ENCODE measurements at places on chromosomes 12 and 14.

GRCh38 chr14:102652194-102652593, 59.7 kb downstream of the RCOR1 start:
- no peak for DNase-seq

GRCh38 chr14:36580856-36581831, 1.3 kb downstream of the NKX2-8 start:
- DNase-seq, result peak; percentile 20

- DNase-seq, result no peak
These were observed 42.1 kb downstream of the B4GALNT3 start for GRCh38 chr12:501722-502447.

GRCh38 chr12:130952171-130952954, 1.3 kb upstream of the ADGRD1 start:
- no peak for DNase-seq

DNA sequence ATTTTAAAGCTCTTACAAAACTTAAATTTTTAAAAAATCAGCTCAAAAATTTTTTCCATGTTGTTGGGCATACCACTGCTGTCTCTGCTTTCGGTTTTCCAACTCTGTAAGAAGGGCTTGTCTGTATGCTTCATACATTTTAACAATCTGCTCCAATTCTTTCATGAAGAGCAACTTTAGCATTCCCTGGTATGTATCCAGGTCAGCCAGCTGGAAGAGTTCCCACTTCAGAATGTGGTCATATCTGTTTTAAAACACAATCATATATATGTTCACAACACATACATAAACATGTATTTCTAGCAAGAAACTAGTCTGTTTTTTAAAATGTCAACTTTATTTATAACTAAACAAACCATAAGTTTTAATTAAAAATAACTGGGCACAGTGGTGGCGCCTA, 33.0 kb downstream of the SAV1 start:
- DNase-seq, result no peak

- no peak for DNase-seq
These were observed 55.7 kb downstream of the WDR20 start for GRCh38 chr14:102195446-102195845.

- DNase-seq, result no peak
These were observed 1400.0 kb upstream of the FLRT2 start for GRCh38 chr14:84129941-84130340.

DNA sequence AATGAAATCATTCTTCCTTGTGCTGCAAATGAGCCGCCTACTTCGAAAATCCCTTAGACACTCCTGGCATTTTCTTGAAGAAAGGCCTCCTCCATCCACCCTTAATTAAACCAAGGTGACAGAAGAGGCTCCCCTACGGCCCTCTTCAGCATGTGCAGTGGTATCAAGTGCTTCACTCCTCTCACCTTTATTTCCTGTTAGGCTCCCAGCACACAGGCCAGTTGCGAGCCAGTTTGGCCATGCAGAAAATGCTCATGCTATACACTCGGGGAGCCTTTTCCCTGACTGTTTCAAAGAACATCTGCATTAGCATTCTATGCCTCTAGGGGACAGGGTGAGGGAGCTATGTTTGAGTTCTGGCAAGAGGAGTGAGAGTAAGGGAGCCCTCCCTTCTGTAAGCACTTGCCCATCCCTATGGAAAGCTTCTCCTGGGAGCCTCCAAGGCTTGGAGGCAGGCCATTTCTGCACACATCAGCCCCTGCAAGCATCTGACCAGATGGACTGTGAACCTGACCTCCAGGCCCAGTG, 291.5 kb downstream of the RPS29 start:
- no peak for DNase-seq

DNA sequence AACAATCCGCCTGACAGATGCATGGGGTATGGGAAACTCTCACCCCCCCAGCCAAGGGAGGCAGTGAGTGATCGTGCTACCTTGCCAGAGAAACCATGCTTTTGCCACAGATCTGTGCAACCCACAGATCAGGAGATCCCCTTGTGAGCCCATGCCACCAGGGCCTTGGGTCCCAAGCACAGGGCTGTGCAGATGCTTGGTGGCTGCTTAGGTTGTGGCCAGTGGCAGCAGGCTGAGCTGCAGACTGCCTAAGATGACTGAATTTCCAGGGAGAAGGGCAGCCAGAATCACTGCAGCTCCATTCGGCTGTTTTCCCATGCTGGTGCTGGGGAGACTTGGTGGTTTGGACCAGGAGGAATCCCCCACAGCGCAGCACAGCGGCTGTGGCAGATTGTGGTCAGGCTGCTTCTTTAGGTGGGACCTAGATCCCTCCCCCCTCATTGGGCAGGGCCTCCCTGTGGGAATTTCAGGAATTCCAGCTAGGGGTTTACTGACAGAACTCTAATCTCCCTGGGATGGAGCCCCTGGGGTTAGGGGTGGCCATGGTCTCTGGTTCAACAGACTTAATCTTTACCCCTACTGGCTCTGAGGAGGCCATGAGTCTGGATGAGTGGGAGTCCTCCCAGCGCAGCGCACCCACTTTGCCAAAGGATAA, 264.6 kb upstream of the DAAM1 start:
- no peak for DNase-seq

GRCh38 chr12:103093499-103094106, 136.1 kb downstream of the ASCL1 start:
- DNase-seq, result no peak

- peak; percentile 95 for DNase-seq
These were observed 262.0 kb upstream of the G2E3 start for GRCh38 chr14:30296931-30297405.

DNA sequence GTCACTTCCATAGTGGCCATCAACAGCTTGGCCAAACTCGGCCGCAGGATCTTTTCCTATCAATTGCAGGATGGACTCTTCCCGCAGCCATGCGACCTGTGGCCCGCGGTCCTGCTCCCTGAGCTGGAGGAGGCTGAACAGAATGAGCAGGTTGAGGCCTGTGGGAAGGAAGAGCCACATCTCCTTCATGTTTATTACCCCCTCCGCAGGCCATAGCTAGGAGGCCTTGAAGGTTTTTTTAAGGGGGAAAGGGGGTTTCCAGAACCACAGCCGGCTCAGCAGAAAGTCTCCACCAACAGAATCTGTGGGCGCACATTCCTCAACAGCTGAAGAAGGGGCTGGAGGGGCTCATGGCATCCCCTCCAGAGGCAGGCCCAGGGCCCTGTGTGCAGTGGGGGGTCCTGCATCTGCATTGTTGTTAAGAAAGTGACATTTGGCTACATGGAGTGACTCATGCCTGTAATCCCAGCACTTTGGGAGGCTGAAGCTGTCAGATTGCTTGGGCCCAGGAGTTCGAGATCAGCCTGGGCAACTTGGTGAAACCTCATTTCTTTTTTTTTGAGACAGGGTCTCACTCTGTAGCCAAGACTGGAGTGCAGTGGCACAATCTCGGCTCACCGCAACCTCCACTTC, 25.2 kb upstream of the PPP1R13B start:
- no peak for DNase-seq

DNA sequence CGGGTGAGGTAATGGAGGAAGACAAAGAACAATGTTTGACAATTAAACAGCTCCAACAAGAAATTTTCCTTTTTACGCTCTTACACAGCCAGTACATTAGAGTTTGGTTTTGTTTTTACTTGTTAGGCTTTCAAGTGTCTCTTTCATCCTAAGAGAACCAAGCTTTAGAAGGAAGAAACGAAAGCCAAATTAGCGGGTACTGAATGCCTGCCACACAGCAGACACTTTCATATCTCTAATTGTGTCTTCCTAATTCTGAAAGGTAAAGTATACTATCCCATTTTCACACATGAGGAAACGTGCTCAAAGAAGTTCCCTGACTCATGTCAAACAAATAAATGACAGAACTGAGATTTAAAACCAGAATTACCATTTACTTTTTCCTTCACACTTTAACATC, 65.0 kb downstream of the CDK17 start:
- DNase-seq, result no peak

GRCh38 chr12:117023998-117024960, 74.9 kb downstream of the TESC start:
- DNase-seq, result no peak

GRCh38 chr14:37580146-37580545, 14.9 kb downstream of the FOXA1 start:
- no peak for DNase-seq

DNA sequence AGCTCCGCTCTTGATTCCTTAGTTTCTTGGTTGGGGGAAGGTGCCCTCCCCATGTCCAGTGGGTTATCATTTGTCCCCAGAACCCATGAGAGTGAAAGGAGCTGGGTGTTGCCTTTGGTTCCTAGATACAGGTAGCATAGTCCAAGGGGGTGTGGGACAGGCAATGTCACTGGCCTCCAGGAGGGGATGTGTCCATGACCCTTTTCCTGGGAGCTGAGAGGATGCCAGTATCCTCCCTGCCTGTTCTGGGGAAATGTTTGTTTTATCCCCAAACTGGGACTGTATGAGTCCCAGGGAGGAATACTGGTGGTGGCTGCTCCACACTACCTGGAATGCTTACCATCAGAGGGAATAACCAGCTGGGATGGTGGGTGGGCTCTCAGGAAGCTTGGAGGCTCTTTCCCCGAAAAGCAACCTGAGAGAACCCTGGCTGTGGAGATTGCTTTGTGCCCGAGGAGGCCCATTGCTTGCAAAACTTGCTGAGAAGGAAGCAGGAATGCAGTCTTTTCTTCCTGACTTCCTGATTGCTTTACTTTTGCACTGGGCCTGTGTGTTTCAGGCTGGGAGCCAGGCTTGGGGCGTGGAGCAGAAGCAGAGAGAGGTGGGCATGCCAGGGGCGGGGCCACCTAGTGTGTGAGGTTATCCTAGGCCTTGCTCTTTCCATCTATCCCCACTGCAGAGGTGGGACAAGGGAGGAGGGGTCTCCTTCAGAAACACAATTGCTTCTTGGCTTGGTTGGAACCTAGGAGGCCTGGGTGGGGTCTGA, 715 bp upstream of the SLC10A1 start:
- DNase-seq, result no peak

- no peak for DNase-seq
These were observed 416 bp downstream of the GALNT8 start for GRCh38 chr12:4720637-4720995.

- no peak for DNase-seq
These were observed 17.0 kb upstream of the DICER1 start for GRCh38 chr14:95174184-95174792.

DNA sequence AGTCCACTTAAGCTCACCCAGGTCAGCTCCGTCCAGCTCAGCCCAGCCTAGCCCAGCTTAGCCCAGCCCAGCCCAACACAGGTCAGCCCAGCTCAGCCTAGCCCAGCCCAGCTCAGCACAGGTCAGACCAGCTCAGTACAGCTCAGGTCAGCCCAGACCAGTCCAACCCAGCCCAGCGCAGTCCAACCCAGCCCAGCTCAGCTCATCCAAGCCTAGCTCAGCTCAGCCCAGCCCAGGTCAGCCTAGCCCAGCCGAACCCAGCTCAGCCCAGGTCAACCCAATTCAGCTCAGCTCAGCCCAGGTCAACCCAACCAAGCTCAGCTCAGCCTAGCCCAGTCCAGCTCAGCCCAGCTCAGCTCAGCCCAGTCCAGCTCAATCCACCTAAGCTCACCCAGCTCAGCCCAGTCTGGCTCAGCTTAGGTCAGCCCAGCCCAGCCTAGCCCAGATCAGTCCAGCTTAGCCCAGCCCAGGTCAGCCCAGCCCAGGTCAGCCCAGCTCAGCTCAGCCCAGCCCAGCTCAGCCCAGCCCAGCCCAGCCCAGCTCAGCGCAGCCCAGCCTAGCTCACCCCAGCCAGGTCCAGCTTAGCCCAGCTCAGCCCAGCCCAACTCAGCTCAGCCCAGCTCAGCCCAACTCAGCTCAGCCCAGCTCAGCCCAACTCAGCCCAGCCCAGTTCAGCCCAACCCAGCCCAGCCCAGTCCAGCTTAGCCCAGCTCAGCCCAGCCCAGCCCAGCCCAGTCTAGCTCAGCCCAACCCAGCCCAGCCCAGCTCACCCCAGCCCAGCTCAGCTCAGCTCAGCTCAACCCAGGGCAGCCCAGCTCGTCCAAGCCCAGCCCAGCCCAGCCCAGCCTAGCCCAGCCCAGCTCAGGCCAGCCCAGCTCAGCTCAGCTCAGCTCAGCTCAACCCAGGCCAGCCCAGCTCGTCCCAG, 184.0 kb downstream of the TMEM121 start:
- no peak for DNase-seq

GRCh38 chr12:4169531-4169930, 104.0 kb upstream of the CCND2 start:
- DNase-seq, result no peak

DNA sequence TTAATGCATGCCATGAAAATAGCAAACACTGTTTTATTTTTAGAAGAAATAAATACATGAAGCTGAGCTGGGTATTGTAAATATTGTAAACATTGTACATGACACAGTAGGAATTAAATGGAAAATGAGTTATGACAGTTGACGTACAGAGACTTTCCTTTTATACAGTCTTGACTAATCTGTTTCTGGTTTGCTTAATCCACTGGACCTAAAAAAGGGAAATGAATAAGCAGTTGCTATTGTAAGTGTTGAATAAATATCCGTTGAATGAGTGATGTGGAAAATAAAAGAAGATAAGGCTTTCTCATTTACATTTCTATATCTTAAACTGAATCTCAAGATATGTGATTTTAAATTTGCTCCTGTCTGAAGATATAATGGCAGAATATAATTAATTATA, 15.0 kb downstream of the PMCH start:
- DNase-seq, result no peak

DNA sequence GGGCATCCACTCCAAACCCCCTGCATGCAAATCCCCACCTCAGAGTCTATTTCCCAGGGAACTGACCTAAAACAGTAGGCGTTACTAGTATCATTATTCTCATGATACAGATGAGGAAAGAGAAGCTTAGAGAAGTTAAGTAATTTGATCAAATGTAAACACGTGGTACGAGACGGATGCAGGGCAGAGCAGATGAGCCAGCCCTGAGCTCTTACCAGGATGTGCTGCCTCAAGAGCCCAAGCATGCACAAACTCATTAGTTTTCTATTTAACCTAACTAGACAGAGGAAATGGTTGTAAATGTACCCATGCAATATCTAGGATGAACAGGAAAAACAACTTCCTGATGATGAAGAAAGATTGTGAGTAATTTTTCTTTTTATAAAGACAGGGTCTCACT, 173.3 kb upstream of the RASSF8 start:
- DNase-seq, result no peak

DNA sequence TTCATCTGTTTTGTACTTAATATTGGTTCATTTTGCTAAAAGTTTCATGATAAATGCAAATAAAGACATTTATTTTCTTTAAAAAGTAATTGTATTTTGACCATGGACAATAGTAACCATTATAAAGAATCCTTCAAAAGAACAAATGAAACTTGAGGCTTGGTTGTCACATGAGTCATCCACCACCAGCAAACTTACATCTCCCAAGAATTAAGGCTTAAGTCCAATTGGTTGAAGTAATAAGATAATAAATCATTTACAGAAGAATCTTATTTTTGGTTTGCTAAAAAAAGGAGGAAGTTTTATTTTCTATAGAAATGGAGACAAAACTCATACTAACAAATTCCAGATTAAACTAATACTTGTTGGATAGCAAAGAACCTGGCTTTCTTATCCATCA, 84.8 kb upstream of the KITLG start:
- no peak for DNase-seq

Data from NCI-H2227 treated with DMSO at 0.1 percent for 48 hours (cell line).